Karpas-422 (cell line): ENCODE measurements at places on chromosomes 11 and 22.
A peak's percentile ranks its signal among the peaks of the same experiment; 100 is the strongest.

GRCh38 chr11:121683791-121684190, 231.0 kb upstream of the SORL1-AS1 start:
- no peak for DNase-seq

GRCh38 chr11:8408151-8408941, 144.7 kb upstream of the LMO1 start:
- no peak for DNase-seq

DNA sequence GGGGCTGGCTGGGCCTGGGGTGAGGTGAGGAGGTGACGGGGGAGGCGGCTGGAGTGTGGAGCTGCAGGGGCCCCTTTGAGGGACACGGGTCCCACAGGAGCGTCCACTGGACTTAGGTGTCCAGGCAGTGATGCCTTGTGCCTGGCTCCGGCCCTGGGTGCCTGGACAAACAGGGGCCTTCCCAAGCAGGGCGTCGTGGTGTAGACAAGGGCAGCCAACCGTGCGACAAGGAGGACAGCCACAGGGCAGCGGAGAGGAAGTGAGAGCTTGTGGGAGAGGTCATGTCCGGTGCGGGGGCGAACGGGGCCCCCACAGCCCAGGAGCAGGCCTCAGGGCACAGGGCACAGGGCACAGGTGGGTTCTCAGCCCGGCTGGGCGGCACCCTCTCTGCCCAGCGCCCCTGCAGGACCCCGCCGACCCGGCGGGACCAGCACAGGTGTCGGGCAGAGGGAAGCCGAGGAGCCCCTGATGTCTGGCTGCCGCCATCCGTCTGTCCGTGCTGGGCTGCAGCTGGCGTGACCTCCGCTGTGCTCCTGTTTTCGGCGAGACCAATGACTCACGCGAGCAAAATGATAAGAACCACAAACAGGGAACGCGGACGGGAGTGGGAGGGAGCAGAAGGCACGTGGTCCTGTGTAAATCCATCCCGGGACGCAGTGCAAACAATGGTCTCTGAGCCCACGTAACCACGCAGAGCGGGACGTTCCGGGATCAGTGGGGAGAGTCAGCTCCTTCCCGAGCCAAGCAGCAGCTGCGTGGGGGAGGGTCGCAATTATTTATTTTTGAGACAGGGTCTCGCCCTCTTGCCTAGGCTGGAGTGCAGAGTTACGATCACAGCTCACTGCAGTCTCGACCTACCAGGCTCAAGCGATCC, 49.1 kb upstream of the A4GALT start:
- DNase-seq: peak; percentile 46

DNA sequence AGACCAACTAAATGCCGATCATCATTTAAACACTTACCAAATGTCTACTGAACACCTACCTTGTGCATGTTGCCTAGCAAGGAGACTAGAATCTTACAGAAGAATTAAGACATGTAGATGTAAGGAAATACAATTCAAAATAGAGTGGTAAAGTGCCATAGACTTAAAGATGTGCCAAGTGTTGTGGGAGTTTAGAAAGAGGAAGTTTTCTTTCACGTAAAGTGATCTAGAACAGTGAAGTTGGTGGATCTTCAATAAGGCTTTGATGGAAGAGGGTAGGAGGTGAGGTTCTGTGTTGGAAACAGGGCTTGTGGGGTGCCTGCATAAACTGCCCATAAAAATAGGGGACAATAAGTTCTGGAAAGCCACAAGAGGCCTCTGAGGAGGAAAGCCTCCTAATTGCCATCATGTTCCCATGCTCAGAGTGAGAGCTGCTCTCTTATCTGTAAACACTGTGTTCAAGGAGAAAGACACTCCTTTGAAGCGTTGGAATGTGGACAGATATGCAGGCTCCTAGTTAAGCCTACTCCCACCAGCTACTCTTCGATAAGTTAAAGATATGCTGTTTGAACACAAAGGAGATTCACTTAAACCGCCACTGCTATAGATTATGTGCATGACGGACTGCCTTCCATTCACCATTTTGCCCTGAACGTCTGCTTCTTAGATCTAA, 66.7 kb downstream of the HSD17B12 start:
- DNase-seq: no peak

GRCh38 chr11:35433588-35433987, 14.2 kb upstream of the SLC1A2 start:
- no peak for DNase-seq

DNA sequence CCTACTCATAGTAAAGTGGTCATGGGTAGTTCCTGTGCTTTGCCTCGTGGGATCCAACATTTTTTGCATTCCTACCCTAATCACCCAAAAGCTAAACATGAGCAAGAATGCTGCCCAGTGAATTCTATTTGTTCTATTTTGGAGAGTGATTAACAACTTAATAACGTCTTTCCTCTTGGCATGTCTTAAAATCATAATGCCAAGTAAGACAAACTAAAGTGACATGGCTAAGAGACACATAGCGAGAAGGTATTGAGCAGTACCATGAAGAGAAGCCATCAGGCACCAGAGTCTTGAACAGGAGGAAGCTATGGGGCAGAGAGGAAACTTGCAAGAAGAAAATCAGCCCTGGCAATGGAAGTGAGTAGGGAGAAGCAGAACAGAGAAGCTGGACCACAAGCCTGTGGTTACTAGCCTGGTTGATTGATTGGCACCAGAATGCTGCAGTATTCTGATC, 32.0 kb downstream of the EXPH5 start:
- DNase-seq: no peak

GRCh38 chr11:134074766-134075165, 5.9 kb downstream of the JAM3 start:
- no peak for DNase-seq

DNA sequence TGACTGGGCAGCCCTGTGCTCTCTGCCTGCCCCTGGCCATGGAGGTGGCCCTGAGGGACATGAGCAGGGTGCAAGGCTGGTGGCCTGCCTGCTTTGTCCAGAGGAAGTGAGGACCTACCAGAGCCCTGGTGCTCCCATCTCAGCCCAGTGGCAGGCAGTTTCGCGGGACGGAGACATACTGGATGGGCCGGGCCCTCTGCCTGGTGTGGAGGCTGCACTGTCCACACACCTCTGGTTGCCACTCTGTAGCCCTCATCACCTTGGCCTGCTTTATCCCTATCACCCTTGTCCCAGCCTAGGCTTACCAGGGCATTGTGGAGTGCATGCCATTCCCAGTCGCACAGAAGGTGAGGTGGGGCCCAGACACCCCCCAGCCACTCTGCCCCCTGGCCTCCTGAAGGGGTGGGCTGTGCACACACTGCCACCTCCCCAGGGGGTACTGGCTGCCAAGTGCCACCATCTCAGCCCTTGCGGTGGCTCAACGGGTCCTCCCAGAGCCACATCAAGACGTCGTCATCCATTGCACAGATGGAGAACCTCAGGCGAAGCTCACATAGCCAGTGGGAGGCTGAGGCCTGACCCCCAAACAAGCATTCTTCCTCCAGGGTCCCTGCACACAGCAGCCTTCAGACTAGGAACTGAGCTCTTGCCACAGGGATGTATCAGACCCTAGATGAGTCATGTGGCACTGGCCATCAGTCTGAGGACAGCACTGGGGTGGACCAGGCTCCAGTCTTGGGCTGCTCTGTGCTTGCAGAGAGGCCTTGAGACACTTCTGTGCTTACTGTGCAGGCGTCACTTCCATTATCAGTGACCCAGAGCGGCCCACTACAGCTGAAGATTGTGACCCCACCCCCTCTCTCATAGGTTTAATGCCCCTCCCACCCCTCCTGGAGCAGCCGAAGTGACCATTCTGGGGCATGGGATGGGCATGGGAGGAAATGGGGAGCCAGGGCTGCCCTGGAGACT, 176.1 kb downstream of the IGLL1 start:
- DNase-seq: no peak

GRCh38 chr11:69081180-69081579, 32.4 kb downstream of the TPCN2 start:
- DNase-seq: no peak

- no peak for DNase-seq
Measured at GRCh38 chr11:122784325-122784955, 53.9 kb upstream of the CRTAM start.

DNA sequence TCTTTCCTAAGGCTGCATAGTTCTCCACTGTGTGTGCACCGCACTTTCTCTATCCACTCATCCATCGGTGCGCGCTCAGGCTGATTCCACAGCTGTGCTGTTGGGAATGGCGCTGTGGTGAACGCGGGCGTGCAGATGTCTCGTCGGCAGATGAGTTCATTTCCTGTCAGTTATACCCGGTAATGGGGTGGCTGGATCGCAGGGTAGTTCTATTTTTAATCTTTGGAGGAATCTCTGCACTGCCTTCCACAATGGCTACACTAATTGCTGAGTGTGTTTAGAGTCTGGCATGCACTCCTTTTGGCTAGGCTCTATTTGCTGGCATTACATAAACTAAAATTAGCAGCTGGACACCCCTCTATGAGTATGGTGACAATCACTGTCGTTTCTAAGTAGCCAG, 27.9 kb upstream of the KRTAP5-7 start:
- no peak for DNase-seq

GRCh38 chr11:64859542-64860414, 15.3 kb upstream of the CDC42BPG start:
- DNase-seq: no peak

- DNase-seq: no peak
Measured at GRCh38 chr22:38970551-38970950, 11.6 kb upstream of the APOBEC3B start.

DNA sequence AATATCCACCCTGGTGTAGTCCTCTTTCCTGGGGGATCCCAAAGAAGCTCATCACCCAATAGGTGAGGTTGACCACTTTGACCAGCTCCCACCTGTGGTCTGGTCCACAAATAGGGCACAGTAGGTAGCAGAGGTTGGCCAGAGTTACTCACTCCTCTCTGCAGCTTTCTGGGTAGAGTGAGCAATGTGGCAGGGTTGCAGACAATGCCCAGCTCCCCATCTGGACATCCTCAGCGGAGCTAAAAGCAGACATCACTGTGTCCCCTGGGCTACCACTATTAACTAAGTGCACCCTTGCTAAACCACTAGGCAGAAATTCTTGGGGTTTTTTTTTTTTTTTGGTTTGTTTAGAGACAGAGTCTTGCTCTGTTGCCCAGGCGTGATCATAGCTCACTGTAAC, 48.4 kb upstream of the TP53I11 start:
- peak; percentile 75 for DNase-seq

DNA sequence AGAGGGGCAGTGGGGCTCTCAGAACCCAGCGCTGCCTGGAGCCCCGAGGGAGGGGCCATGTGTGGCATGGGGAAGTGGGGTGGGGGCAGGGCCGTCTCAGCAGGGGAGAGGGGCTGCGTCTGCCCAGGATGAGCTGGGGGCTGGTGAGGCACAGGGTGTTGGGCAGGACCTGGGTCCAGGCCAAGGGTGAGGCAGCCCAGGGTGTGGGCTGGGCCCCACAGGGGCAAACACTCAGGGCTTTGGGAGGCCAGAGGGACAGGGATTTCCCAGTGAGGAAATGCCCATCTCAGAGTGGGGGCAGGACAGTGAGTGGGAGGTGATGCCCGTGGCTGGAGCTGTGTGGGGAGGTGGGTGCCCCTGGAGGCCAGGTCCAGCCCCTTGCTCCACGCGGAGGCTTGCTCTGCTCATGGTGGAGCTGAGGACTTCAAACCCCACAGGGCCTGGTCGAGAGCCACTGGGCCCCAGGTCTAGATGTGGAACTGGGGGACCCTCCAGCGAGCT, 5.4 kb downstream of the PLXNB2 start:
- no peak for DNase-seq

DNA sequence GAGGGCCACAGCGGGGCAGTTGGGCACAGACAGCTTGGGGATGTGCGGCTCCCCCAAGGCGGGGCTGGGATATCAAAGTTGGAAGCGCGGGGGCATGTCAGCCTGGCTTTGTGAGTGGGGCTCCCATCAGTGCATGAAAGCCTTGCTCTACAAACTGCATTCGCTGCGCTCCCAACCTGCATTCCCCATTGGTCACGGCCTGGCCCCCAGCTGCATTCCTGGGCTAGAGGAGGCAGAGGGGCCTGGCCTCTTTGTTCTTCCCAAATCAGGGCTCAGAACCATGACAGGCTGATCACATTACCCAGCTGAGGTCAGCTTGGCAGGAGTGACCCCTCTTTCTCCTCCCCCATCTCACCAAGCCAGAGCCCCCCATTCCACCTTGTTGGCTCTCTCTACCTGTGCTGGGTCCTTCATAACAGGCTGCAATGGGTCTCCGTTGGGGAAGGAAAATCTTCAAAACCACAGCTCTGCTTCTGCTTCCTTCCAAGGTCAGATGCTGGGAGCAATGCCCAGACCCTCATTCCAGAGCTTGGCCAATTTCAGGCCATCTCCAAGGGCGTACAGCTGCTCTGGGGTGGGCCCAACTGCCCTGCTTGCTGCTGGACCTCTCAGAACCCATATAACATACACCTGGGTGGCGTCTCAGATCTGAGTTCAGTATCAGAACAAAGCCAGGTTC, 38.7 kb upstream of the CDON start:
- DNase-seq: no peak

GRCh38 chr11:35680506-35680905, 17.9 kb downstream of the TRIM44 start:
- DNase-seq: no peak

- DNase-seq: no peak
Measured at GRCh38 chr22:19870153-19871022, 15.7 kb upstream of the GNB1L start.

- DNase-seq: peak; percentile 86
Measured at GRCh38 chr11:118343981-118344515, at the start of gene CD3G. Gene CD3G, plus strand, starts transcription at chr11:118344344. Its CDS starts 80 bp downstream, at chr11:118344424.

DNA sequence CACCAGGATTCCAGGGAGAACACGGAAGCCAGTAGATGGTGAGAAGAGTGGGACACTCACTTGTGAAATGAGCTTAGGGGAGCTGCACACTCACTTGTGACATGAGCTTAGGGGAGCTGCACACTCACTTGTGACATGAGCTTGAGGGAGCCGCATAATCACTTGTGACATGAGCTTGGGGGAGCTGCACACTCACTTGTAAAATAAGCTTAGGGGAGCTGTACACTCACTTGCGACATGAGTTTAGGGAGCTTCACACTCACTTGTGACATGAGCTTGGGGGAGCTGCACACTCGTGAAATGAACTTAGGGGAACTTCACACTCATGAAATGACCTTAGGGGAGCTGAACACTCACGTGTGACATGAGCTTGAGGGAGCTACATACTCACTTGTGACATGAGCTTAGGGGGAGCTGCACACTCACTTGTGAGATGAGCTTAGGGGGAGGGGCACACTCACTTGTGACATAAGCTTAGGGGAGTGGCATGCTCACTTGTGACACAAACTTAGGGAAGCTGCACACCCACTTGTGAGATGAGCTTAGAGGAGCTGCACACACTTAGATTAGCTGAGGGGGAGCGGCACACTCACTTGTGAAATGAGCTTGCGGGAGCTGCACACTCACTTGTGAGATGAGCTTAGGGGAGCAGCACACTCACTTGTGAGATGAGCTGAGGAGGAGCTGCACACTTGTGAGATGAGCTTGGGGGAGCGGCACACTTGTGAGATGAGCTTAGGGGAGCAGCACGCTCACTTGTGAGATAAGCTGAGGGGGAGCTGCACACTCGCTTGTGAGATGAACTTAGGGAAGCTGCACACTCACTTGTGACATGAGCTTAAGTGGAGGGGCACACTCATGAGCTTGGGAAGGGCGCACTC, 59.0 kb downstream of the NCAPD3 start:
- no peak for DNase-seq

- no peak for DNase-seq
Measured at GRCh38 chr11:55324500-55324899, 18.5 kb upstream of the OR4A16 start.
